Astrocyte of the spinal cord (primary cell): ENCODE measurements at places on chromosomes 5 and 9.

GRCh38 chr9:87546704-87547103 is 49.0 kb downstream of the DAPK1 start:
- no peak for DNase-seq

DNA sequence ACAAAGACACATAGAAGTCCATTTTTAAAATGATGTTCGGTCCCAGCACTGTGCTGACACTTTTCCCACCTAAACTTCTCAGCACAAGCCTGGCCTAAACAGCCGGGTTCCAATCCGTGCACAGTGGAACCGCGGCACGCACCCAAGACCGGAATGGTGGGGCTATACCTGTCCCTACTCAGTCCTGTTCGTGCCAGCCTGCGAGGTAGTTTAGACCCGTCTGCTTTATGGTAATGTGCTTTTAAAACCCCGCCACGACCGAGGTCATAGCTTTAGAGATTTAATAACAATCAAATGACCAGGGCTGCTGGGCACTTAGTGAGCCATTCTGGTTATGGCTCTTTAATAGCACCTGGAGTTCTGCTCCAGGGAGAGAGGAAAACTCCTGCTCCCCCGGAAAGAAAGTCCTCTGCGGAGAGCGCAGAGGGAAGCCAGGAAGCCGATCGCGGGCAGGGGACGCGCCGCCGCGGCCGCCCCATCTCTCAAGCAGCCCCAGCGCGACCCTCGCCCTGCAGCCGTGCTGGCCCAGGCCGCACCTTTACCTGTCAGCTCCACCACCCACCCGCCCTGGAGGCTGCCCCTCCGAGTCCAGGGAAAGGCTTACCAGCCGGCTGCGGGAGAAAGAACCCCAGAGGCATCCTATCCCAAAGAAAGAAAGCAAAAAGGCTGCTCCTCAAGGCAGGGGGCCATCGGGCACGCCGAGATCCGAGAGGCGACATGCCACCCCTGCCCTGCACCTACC is 511 bp downstream of the ARL15 start:
- peak; percentile 22 for DNase-seq

DNA sequence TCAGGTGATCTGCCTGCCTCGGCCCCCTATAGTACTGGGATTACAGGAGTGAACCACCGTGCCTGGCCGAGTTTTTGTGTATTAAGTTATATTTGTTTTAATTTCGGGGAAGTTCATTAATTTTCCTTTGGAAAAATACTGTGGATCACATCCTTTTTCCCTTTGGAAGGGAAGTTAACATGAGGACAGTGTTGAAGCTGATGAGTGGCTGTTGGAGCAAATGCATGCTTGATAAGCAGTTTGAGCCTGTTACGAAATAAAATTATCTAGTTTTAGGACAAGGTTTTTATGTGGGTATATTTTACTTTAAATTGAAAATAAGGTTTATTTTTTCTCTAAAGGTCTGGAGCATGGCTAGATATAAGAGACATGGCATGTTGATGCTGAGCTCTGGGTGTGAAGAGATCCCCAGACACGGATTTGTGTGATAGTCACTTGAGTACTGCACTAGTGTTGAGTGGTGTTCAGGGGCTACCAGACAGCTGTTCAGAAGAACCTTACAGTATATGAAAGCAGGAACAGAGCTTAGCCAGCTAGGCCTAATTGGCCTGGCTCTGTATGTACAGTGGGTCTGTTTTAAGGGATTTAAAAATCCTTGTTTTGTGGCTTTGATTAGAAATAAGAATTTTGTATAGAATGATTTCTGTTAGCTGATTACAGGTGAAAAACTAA is 17.4 kb downstream of the LMNB1 start:
- DNase-seq = no peak

GRCh38 chr9:127706836-127707241 is at the start of gene CFAP157:
Gene CFAP157 (plus strand): TSS chr9:127706988. CDS start chr9:127707032, 44 bp downstream.
- no peak for DNase-seq

DNA sequence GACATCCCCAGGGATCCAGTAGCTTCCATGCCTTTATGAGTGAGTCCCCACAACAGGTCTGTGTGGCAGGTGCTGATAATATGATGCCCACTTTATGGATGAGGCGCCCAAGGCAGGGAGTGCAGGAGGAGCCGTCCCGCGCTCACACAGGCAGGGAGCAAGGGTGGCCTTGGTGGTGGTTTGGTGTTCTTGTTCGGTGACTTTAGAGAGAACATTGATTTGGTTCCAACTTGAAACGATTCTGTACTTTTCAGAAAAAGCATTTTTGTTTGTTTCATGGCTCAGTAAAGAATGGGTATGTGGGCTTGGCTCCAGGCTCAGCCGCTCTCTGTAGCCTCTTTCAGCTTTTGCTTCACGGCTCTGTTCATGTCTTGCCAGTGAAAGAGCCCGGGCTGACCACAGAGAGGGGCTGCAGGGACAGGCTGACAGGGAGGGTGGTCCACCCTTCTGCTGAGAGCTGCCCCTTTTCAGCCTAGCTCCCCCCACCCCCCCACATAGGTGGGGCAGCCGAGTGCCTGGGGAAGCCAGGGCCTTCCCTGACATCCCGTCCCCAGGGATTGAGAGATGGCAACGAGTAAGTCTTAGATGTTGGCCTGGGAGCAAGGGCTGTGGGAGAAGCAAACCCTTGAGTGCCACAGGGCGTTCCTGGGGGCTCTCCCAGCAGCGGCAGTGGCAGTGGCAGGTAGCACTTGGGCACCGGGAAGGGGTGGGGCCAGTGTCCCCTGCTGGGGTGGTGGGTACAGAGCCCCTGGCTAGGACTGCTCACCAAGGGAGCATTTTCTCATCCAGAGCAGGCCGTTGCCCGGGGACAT is 28.0 kb downstream of the NCS1 start:
- peak; percentile 47 for DNase-seq

- peak; percentile 50 for DNase-seq
Observed at GRCh38 chr5:174935854-174936474, 211.6 kb downstream of the MSX2 start.
